Activated CD4-positive, alpha-beta T cell treated with anti-CD3 and anti-CD28 coated beads for 36 hours (primary cell): ENCODE measurements at places on chromosomes 7 and 10. TPM values are rescaled to one million over a fixed set of nuclear protein-coding genes. Genes with fewer than 3 reads are reported as not detected.

Gene GNG11
- total RNA-seq, result not detected

Gene FKBP6
- total RNA-seq, result not detected

Gene LRRC18
- total RNA-seq, result not detected

Gene CHST15
- 0.40 TPM for total RNA-seq

- no peak for DNase-seq
These were observed 25.9 kb upstream of the GOLGA7B start for GRCh38 chr10:97823734-97824133.

GRCh38 chr10:70879207-70879606 is 9.2 kb downstream of the PCBD1 start:
- no peak for DNase-seq

DNA sequence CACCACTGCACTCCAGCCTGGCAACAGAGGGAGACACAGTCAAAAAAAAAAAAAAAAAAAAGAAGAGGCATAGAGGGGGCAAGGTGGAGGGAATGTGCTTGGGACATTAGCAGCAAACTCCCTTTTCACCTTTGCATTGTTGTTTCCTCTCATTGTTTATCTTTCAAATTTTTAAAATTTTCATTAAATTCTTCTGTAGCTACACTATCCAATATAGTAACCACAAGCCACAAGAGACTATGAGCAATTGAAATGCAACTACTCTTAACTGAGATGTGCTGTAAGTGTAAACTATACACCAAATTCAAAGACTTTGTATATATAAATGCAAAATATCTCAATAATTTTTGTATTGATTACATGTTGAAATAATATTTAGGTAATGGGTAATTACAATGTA is 43.4 kb downstream of the EBLN1 start:
- DNase-seq, result no peak

GRCh38 chr10:128316925-128317324 is 190.7 kb upstream of the MKI67 start:
- no peak for DNase-seq

GRCh38 chr7:50725774-50726173 is 56.9 kb downstream of the GRB10 start:
- DNase-seq, result no peak

DNA sequence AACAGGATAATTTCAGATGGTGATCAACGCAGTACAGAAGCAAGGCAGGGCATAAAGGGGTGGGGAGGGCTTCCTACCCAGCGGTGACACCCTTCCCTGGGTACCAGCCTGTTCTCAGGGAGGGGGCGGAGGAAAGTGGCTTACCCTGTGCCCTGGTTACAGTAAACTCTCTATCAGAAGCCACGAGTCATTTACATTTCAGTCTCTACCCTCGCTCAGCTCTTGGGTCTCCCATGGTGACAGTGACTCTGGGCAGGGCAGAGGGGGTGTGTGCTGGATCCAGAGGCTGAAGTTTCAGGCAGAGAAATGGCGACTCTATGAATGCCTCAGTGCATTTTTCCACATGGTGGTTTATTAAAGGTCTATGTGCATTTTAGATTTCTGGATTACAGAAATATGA is 107.0 kb downstream of the ADARB2 start:
- DNase-seq, result no peak

GRCh38 chr10:69879634-69880257 is 78.0 kb downstream of the COL13A1 start:
- DNase-seq, result no peak

DNA sequence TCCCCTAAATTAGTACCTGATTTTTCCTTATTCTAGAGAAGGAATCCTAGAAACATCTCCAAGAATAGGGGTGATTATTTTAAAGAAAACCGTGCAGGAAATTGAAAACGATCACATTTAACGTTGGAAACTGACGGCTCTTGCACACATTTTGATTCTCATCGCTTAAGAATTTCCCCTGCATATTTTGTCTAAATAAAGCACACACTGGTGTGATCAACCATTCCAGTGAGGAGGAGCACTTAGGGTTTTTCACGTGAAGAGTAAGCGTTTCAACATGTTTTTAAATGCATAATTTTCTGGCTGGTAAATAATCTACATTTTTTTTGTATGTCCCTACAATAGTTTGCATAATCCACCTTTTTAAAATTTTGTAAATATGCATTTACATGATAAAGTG is 229.7 kb upstream of the PFKP start:
- DNase-seq, result no peak

DNA sequence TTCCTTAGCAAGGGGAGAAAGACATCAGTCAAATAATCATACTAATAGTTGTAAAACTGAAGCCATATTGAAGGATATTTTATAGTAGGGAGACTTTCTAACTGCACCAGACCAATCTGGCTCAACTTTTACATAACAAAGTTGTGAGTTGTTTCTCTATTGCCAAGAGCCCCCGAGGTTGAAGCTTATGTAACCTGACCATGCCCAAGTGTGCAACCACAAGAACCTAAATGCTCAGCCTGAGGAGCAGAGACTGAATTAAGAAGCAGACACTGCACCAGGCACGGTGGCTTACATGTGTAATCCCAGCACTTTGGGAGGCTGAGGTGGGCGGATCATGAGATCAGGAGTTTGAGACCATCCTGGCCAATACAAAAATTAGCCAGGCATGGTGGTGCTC is 77.3 kb upstream of the ARMC3 start:
- no peak for DNase-seq

DNA sequence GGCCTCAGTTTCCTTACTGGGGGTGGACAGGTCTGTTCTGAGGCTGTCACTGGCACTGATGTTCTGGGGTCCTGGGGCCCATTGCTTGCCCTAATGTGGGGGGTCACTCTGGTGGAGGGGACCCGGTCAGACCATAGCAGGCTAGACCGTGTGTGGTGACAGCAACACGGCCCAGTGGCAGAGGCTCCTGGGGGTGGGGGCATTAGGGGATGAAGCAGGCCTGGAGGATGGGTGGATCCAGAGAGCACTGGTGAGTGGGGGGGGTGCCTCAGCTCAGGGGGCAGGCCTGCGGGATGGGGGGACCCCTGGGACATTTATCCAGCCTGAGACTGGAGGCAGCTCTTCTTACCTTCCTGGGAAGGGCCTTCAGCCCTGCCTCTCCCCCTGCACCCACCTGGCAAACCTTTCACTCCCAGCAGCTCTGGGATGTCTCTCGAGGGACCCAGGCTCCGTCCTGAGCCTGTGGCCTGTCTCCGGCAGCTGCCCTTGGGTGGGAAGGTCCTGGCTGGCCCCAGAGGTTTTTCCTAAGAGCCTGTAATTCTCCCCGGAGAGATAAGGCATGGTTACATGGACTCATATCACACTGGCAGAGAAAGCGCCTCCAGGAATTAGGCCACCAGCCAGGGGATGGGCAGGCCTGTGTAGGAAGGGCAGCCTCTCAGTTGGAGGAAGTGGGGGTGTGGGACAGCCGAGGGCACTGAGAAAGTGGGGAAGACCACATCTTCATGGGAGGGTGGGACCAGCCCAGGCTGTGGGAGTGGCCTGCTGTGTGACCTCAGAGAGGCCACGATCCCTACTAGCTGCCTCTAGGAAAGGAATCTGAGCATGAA is 147.7 kb downstream of the UBE2H start:
- no peak for DNase-seq

GRCh38 chr10:45204954-45205775 is 110.2 kb downstream of the OR13A1 start:
- DNase-seq, result no peak

- no peak for DNase-seq
These were observed 35.7 kb upstream of the SEMA3D start for GRCh38 chr7:85222522-85222921.
